Neural crest cell (in vitro differentiated cells): ENCODE measurements at places on chromosomes 7 and 10.
A peak's percentile ranks its signal among the peaks of the same experiment; 100 is the strongest.

- DNase-seq: peak; percentile 39
Measured at GRCh38 chr7:1323178-1324027, 90.7 kb downstream of the UNCX start.

GRCh38 chr10:70598857-70599295 is 3.7 kb downstream of the PRF1 start:
- no peak for DNase-seq

DNA sequence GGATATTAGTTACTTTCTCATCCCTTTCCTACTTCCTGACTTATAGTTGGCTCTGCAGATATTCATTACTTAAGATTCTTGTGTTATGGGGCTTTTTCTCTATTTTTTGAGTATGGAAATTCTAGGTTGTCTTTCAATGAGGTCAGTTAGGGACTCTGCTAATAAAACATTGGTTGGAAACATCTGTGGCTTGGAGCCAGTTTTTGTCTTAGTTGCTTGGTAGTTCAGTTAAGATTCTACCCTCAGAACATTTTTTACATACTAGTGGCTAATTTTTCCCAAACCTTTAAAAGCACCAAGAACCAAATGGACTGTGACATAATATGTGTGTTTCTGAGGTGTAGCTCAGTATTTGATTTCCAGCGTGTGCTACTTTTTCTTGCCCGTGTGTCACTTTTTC is 305.6 kb upstream of the FZD1 start:
- DNase-seq: no peak

DNA sequence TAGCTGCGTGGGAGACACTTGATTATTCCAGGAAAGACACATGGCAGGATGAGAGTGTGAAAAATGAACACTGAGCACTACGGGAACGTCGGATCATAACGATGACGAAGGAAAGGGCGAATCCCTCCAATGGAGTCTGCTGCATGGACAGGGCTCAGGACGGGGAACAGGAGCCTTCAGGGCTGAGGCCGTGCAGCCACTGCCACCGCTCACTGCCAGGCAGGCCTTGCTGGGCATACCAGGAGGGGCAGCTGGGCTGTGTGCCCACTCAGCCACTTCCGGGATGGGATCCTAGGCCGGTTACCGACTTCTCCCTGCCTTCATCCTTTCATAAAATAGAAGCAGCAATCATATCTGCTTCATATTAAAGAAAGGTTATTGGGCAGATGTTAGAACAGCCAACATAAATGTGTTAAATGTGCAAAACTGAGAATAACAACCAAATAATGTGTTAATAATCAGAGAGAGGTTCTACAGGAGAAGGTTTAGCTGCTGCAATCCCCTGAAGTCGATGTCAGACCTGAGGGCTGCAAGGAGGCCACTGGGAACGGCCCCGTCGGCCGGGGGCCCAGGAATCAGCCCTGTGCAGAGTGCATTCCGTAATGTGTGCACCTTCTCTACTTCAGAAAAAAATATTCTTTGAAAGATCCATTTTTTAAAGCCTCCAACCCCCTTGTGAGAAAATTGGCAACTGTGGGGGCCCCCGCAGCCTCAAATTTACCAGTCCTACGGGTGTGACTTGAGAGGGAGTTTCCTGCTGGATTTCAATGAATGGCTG is 63.6 kb downstream of the ADARB2 start:
- no peak for DNase-seq

DNA sequence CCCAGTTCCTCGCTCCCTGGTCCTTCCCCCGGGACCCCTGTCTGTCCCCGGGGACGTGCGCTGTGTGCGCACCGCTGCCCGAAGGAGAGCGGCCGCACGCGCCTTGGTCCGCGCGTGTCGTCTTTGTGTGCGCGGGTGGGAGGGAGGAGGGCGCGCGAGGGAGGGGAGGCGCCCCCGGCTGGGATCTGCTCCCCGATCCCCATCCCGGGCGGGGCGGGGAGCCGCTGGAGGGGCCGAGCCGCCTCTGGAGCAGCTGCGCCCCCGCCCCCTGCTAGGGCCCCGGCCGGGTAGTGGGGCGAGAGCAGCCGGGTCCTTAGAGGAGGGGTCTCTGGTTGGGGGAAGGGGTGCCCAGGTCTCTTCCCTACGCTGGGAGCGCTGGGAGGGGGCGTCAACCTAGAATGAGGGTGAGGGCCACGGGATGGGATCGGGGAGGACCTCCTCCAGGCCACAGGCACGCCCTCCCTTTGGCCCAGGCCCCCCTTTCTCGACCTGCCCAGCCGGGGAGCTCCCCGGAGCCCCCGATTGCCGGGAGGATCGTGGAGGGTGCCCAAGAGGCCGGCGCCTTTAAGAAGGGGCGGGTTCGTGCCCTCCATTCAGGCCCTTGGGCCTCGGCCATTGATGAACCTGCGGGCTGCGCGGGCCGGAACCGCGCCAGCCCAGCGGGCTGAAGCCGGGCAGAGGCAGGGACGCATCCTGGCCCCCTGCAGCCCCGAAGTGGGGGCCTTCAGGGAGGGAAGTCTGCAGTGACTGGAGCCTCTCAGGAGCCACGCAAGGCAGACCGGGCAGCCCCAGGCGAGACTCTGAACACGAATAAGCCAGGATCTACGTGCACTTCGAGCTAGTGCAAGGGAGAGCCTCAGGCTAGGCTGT is 678 bp downstream of the SH2B2 start:
- DNase-seq: peak; percentile 25

DNA sequence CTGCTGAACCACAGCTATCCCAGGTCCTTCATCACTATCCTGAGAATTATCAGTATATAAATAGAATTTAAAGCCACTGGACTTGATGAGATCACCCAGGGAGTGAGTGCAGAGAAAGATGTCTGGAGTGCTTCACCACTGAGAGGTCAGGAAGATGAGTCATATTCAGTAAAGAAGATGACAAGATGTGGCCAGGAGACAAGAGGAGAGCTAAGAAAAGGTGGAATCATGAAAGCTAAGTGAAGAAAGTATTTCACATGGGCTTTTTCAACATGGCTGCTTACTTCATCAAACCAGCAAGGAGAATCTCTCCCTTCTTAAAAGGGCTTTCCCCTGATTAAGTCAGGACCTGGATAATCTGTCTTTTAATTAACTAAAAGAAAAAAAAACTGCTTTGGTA is 9.1 kb upstream of the PRKAR2B start:
- DNase-seq: no peak

GRCh38 chr7:73721377-73721817 is 1.9 kb upstream of the STX1A start:
- no peak for DNase-seq

GRCh38 chr10:30805061-30805460 is 175.5 kb upstream of the LYZL2 start:
- DNase-seq: no peak

GRCh38 chr7:18828994-18829857 is 288.2 kb downstream of the TWIST1 start:
- DNase-seq: no peak

GRCh38 chr7:73623798-73624668 is at the start of gene MLXIPL:
TSS of gene MLXIPL (minus strand) at chr7:73624522. CDS start at chr7:73624492, 30 bp downstream.
- peak; percentile 72 for DNase-seq

DNA sequence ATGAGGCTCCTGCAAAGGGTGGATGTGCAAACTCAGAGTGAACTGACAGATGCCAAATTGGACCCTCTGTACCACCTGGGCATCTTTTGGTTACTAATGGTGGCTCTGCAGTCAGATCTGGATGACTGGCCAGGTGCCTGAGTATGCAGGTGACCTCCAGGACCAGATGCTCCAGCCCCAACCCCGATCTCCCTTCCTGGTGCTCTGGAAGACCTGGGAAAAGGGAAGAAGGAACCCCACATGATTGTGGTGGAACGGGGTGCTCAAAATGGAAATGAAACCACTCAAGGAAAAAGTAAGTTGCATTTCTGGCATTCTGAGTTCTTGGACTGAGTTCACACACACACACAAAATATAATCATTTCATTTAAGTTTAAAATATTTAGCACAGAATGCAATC is 9.8 kb upstream of the AEBP1 start:
- DNase-seq: no peak

GRCh38 chr7:139431459-139431858 is 52.0 kb downstream of the KLRG2 start:
- DNase-seq: no peak

DNA sequence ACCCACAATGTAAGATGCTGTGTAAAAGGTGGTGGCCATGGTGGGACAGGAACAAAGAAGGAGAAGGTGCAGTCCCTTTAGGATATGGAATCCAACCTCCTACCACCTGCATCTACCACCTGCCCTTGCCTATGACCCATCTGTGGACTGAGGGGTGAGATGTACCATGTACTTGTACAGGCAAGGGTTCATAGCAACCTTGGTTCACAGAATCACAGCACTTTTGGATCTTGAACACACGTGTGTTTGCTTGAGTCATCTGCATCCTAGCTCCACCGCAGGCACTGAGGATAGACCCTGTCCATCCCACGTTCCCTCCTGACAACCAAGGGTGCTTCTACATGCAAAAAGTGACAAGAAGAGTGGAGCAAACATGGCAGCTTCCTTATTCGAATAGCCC is 162.3 kb downstream of the GFRA1 start:
- DNase-seq: no peak

- DNase-seq: no peak
Measured at GRCh38 chr10:11322698-11323097, 288.8 kb downstream of the USP6NL start.

DNA sequence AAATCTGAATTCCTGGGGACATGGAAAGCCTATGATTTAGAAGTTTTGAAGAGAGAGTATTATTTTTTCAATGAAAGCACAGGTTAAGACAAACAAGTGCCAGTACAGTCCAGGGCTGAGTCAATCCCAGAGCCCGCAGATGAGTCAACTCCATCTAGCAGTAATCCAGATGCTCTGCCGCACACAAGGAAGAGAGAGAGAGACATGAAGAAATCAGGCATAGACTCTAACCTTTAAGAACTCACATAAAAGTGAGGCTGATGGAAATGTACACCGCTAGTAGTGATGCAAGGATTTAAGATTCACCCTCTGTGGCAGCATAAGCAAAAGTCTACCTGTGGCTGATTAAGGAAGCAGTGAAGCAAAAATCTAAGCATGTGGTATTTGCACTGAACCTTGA is 651.5 kb downstream of the TNS3 start:
- DNase-seq: no peak

DNA sequence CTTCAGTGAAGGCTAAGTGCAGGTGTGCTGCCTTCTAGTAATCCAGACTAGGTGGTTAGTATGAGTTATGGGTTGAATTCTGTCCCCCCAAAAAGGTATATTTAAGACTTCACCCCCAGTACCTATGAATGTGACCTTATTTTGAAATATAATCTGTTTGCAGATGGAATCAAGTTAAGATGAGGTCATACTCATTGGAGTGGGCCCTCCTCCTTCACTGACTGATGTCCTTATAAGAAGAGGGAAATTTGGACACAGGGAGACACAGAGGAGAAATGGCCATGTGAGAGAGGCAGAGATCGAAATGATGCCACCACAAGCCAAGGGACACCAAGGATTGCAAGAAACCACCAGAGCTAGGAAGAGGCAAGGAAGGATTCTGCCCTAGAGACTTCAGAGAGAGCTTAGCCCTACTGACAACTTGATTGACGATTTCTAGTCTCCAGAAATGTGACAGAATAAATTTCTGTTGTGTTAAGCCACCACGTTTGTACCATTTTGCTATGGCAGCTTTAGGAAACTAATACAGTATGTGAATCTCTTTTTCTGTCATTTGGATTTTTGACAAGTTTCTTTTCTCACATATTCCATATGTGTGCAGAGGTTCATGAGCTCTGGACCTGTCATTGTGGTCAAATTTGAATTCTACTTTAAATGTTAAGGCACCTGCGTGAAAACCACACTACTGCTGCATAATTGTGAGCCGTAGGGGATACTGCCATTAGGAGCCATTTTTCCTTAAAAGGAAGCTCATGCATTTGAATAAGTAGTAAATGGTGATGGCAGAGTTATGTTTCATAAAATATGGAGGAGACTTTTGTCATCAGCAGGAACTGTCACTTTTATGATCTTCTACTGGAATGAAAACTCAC is 2.6 kb upstream of the RPA3 start:
- DNase-seq: no peak

GRCh38 chr10:1316809-1317143 is 260.6 kb downstream of the WDR37 start:
- no peak for DNase-seq

- DNase-seq: no peak
Measured at GRCh38 chr10:1519391-1519790, 217.9 kb downstream of the ADARB2 start.

DNA sequence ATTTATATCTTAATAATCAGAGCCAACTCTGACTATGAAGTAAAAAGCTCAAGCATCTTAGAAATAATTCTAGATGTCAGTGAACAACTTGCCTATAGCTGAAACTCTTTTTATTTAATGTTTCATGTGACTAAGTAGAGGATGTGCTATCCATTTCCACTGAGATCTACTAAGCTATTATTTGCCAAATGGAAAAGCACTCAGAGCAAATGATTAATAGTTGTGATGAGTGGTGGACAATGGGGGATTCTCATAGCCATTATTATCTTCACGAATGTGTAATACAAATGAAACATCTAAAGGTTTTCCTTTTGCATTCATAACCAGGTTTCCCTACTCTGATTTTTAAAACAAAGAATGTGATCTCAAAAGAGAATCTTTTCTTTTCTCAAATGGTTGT is 126.6 kb upstream of the GNAI1 start:
- no peak for DNase-seq

- no peak for DNase-seq
Measured at GRCh38 chr7:78323118-78323517, 524.5 kb downstream of the PHTF2 start.

DNA sequence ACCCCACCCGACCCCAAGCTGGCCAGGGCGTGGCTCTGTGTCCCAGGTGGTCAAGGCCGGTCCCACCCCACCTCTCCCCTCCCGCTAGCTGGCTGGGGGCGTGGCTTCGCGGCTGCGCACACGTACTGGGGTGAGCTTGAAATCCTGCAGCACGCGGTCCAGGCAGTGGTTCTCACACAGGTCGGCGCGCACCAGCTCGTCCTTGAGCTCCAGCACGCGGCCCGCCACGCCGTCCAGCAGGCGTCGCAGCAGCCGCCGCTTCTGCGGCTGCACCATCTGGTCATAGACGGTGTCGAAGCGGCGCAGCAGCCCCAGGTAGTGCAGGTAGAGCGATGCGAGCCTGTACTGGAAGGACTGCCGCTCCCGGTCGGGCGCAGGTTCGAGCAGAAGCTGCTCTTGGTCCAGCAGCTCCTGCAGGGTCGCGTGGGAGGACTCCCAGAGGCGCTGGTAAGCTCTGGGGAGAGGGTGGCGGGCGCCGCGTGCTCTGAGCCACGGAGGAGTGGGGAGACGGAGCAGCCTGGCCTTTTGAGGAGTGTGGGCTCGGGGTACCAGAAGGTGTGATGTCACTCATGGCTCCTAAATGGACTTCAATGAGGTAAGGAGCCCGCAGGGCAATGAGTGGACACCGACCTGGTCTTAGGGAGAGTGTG is 5.8 kb downstream of the H2BK1 start:
- DNase-seq: no peak

- no peak for DNase-seq
Measured at GRCh38 chr7:29620556-29620930, 56.9 kb downstream of the PRR15 start.
